ENCODE measurements at places on chromosomes 16 and 17.
A peak's percentile ranks its signal among the peaks of the same experiment; 100 is the strongest.

DNA sequence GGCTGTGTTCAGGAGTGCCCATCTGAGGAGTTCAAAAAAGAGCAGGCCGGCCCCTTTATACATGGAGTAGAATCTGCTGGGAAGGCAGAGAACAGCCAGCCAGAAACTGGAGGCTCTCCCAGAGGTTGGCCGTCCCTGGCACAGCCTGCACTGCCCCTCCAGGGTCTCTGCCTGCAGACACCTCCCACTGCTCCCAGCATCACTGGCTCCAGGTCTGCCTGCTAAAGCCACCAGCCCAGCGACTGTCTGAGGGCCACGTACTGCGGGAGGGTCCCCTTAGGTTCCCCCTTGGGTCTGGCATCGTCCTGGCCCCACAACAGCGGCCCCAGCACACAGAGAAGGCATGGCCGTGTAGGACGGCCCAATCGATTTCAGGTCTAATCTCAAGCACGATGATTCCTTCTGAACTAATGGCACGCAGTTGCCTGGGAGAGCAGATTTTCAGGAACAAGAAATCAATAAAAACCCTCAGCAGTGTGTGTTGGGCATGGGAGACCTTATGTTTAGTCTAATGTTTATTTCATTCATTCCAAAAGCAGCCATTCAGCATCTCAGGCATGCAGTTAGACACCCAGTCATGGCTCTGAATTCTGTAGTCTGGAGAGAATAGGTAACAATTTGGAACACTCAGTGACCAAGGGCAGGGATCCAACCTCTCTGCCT is 95.6 kb downstream of the PGS1 start:
- DNase-seq: no peak

GRCh38 chr17:77383613-77384608 is 243.1 kb downstream of the SEC14L1 start:
- no peak for DNase-seq

- DNase-seq: no peak
Measured at GRCh38 chr17:50265212-50265611, 9.1 kb upstream of the TMEM92 start.

- no peak for DNase-seq
Measured at GRCh38 chr17:11981862-11982261, 15.4 kb downstream of the ZNF18 start.

GRCh38 chr16:4218202-4218601 is 23.7 kb downstream of the SRL start:
- DNase-seq: no peak

GRCh38 chr17:77540975-77541374 is 400.2 kb downstream of the SEC14L1 start:
- DNase-seq: no peak

DNA sequence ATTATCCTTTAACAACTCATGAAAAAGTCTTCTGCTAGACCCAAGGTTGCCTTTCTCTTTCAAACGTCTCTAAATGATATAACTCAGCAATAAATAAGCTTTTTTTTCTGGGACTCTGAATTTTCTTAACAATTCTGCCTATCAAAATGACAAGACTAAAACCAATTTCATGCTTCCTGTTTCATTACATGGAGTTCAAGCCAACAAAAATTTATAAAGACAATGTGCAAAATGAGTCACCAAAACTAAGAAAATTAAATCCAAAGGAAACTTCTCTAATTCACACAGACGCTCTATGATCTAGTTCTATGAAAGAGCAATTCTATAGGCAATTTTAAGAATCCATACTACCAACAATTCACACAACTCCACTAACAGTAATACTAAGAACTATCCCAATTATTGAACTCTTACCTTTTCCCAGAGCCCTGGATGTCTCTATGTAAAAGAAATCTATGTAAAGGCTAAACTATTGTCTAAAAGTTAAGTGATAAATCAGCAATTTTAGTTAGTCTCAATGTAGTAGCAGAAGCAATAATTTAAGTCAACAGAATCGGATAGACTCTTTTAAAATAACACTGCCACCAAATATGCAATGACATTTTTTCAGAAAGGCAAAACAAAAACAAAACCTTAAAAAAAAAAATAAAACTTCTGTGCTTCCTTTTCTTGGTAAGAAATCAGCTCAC is 44.2 kb downstream of the ZZEF1 start:
- DNase-seq: no peak

DNA sequence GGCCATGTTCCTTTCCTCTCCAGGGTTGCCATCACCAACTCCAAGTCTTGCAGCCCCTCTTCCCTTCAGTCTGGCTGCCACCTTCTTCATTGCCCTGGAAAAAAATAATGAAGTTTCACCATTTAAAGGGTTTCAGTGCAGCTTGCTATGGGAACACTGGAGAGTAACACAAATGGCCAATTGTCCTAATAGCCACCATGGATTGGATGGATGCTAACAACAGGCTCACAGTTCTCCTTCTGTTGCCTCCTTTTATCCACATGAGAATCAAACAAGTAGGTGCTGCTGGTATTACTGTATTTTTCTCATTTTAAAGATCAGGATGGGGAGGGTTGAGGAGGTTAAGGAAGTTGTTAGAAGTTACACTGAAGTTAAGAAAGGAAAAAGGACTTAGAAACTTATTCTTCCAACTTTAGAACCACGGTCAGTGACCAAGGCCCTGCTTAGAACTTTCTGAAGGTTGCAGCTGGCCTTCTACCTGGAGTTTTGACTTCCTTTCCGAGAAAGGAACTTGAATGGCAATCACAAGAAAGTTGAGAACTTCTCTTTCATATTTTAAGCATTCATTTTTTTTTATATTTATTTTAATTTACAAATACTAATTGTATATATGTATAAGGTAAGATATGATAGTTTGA is 198.0 kb upstream of the MAF start:
- no peak for DNase-seq

DNA sequence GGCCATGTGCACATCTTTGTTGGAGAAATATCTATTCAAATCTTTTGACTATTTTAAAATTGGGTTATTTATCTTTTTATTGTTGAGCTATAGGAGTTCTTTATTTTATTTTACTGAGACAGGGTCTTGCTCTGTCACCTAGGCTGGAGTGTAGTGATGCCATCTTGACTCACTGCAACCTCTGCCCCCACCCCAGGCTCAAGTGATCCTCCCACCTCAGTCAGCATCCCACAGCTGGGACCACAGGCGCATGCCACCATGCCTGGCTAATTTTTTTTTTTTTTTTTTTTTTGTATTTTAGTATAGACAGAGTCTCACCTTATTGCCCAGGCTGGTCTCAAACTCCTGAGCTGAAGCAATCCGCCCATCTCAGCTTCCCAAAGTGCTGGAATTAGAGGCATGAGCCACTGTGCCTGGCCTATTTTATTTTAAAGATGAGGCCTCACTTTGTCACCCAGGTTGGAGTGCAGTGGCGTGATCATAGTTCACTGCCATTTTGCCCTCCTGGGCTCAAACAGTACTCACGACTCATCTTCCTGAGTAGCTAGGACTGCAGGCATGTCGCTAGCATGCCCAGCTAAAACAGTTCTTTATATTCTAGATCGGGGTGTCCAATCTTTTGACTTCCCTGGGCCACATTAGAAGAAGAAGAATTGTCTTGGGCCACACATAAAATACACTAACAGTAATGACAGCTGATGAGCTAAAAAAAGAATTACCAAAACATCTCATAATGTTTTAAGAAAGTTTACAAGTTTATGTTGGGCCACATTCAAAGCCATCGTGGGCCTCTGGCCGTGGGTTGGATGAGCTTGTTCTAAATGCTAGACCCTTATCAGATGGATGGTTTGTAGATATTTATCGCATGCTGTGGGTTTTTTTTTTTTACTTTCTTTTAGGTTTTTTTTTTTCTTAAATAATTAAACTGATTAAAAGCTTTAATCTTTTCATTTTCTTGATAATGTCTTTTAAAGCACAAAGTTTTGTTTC is 13.7 kb downstream of the TENT4B start:
- DNase-seq: no peak

GRCh38 chr17:67606896-67607604 is 110.7 kb upstream of the NOL11 start:
- no peak for DNase-seq

GRCh38 chr16:2230376-2230775 is 5.9 kb upstream of the DNASE1L2 start:
- DNase-seq: no peak

GRCh38 chr17:6304894-6305612 is 129.9 kb downstream of the AIPL1 start:
- DNase-seq: no peak

GRCh38 chr17:4594931-4595684 is 10.8 kb downstream of the SMTNL2 start:
- DNase-seq: peak; percentile 54

DNA sequence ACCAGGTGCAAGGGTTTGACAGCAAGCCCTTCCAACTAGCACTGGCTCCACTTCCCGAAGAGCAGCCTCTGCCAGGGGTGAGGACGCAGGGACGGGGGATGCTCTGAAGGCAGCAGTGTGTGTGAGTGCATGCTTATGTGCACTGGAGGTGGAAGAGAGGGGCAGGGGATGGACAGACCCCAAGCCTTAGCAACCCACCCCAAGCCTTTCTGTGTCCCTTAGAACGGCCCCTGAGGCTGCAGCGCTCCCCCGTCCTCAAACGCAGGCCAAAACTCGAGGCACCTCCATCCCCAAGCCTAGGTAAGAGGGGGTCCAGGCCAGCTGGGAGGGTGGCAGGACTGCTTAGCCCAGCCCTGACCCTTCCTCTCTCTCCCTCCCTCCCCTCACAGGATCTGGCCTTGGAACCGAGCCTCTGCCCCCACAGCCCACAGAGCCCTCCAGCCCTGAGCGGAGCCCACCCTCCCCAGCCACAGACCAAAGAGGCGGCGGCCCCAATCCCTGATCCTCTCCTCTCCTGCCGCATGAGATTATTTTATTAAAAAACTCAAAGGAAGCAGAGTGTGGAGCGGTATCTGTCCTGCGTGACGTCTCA is 2.9 kb downstream of the ACD start:
- DNase-seq: no peak

- no peak for DNase-seq
Measured at GRCh38 chr17:16277163-16277562, 60.2 kb downstream of the PIGL start.

- no peak for DNase-seq
Measured at GRCh38 chr16:14097182-14097959, 26.3 kb downstream of the MRTFB start.

- DNase-seq: no peak
Measured at GRCh38 chr16:58530179-58530578, 14.9 kb downstream of the SETD6 start.

DNA sequence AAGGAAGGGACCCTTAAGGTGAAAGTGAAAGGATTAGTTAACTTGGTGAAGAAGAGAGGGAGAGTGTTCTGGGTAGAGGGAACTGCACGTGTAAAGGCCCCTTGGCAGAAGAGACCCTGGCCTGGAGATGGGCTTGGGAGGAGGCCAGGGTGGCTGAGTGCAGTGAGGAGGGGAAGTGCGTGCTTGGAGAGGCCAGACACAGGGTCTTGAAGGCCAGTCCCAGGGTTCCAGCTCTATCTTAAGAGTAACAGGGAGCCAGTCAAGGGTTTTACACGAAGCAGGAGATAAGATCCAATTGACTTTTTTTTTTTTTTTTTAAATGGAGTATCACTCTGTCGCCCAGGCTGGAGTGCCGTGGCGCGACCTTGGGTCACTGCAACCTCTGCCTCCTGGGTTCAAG is 15.2 kb upstream of the DOK4 start:
- no peak for DNase-seq

- no peak for DNase-seq
Measured at GRCh38 chr17:12605222-12605621, 60.5 kb upstream of the MYOCD start.

- DNase-seq: peak; percentile 53
Measured at GRCh38 chr16:8946544-8946943, 17.2 kb downstream of the USP7 start.

- DNase-seq: no peak
Measured at GRCh38 chr17:18987862-18988545, 16.6 kb downstream of the FAM83G start.

GRCh38 chr17:50153650-50154575 is 3.4 kb upstream of the PPP1R9B start:
- no peak for DNase-seq

DNA sequence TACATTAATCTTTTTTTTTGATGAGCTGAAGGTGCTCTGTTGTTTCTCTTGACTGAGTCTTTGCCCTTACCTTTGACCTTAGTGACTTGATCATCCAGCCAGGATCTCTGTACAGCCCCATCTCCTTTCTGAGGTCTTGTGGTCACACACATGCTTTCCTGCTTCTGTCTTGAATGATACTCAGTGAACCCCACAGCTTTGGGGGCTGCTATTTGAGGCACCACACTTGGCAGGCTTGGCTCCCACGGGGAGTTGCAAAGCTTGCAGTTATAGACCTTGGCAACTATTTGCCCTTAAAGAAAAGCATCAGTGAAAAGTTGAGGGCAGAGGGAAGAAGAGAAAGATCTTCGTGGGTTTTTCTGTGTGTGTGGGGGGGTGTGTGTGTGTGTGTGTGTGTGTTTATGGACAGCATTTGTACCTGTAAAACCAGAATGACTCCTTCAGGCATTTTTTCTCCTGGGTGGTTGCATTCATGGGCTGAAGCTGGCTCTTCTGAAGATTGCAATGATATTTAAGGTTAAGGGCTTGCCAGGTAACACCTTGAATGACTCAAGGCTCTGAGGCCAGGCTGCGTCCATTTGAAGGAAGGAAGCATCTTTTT is 101.6 kb downstream of the MSI2 start:
- DNase-seq: peak; percentile 80

- DNase-seq: no peak
Measured at GRCh38 chr16:971582-971905, 760 bp upstream of the LMF1 start.

DNA sequence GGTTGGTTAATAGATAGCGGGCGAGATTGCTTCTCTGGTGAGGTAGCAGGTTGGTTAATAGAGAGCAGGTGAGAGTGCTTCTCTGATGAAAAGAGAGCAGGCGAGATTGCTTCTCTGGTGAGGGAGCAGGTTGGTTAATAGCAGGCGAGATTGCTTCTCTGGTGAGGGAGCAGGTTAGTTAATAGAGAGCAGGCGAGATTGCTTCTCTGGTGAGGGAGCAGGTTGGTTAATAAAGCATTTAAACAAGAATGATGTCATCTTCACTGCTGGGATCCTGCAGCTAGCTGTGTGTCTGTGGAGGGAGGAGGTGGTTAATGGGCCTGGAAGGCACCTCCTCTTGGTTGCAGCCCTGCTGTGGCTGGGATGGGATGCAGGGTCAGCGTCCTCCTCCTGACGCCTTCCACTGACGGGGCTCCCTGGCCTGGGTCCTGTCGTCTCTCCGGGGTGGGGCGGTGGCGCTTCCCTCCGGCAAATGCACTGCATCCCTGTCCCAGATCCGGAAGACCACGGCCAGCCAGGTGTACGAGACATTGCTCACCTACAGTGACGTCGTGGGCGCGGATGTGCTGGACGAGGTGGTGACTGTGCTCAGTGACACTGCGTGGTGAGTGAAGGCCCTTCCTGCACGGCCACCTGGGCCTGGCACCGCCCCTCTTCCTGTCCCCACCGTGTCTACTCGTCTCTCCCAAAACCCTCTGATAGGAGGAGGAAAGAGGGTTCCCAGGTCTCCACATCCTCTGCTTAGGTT is 99.2 kb upstream of the ZNF750 start:
- DNase-seq: no peak

- DNase-seq: no peak
Measured at GRCh38 chr17:29744121-29744520, 121.4 kb upstream of the CORO6 start.
